ENCODE measurements at places on chromosomes 7 and 10.

GRCh38 chr7:96921771-96922170, 83.6 kb upstream of the DLX6 start:
- no peak for DNase-seq

GRCh38 chr7:37323966-37324365, 124.7 kb downstream of the ELMO1 start:
- DNase-seq: no peak

GRCh38 chr10:111756217-111757061, 427.1 kb downstream of the GPAM start:
- no peak for DNase-seq

DNA sequence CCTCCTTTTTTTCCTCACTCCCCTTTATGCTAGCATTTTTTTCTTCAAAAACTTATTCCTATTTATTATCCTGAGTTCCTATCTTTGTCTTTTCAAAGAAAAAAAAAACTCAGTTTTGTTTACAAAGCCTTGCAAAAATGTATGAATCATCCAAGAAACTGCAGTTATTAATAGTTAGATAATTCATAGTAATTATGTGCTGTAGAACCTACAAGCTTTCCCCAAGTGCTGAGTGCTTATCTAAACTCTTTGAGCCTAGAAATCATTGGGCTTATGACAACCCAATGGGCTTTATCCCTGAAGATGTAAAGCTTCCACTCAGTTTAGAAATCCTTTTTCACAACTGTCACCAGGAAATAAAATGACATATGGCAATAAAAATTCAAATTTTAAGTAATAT, 145.9 kb upstream of the WNT16 start:
- DNase-seq: no peak

DNA sequence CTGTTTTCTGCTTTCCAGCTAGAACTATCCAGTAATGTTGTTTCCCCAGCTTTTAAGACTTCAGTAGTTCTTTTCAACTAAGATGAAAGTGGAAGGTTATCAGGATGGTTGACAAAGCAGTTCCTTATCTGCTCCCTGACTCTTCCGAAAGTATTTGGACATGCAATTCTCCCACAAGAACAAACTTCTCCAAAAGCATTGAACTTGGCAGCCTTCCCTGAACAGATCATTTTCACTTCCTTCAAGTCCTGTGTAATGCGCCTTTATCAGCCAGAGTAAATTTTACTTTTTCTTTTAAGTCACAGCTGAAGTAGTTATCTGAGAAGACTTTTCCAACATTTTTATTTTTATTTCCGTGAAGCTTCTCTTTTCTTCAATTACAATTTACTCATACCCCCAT, 39.7 kb downstream of the CDC14C start:
- DNase-seq: no peak

- no peak for DNase-seq
Measured at GRCh38 chr7:2782565-2782964, 61.5 kb downstream of the GNA12 start.

DNA sequence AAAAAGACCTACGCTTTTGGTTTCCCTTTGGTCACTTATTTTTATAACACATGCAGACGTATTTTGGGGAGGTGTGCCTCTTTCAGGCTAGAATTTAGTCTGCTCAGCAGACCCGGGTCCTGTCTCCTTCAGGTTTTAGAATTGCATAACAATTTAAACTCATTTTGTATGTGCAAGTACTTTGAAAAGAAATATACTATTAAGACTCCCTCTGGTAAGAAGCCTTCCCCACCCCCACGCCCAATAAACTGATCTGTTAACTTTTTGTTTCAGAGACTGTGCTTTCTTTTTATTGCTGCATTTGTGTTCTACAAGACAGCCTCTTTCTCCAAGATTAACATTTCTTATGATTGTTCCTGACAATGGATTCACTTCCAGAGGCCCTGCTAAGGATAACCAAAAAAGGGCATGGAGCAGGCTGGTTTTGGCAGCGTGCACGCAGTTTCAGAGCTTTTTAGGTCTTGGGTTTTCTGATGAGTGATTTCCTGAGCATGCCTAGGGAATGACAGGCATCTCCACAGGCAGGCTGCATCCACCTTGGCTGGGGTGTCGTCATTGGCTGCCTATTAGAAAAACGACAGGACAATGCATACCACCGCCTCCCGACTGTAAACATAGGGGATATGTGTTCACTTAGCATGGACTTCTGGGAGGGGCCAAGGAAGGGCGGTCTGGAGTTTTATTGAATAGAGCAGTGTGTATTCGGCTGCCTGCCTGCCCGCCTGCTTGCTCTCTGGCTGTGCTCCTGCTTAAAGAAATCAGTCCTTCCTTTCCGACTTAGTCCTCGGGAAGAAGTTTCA, at the start of gene CALD1:
Gene CALD1 (plus strand): TSS at position 694 of the 800 bp plus-strand sequence. CDS start 88,100 bp downstream, outside the sequence.
- no peak for DNase-seq

DNA sequence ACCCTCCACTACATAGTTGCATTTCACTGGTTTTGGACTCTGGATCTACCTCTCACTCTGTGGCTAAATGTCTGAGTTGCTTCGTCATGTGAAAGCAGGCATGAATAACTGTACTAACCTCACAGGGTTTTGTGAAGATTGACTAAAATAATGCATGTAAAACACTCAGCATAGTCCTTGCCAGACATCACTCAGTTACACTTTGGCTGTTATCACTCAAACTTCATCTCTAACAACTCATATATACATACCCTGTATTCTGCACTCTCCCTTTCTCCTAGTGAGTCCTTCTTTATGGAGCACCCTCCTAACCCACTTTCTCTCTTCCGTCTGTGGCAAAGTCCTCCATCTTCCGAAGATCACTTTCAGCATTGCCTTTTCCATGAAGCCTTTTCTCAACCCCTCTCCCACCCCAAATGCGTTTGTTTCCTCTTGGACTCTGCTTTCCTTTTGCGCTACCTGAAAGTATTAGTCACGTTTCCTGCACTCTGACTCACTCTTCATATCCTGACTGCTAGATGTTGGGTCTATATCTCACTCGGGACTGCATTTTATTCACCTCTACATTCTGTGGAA, 72.6 kb downstream of the OSBPL3 start:
- no peak for DNase-seq

DNA sequence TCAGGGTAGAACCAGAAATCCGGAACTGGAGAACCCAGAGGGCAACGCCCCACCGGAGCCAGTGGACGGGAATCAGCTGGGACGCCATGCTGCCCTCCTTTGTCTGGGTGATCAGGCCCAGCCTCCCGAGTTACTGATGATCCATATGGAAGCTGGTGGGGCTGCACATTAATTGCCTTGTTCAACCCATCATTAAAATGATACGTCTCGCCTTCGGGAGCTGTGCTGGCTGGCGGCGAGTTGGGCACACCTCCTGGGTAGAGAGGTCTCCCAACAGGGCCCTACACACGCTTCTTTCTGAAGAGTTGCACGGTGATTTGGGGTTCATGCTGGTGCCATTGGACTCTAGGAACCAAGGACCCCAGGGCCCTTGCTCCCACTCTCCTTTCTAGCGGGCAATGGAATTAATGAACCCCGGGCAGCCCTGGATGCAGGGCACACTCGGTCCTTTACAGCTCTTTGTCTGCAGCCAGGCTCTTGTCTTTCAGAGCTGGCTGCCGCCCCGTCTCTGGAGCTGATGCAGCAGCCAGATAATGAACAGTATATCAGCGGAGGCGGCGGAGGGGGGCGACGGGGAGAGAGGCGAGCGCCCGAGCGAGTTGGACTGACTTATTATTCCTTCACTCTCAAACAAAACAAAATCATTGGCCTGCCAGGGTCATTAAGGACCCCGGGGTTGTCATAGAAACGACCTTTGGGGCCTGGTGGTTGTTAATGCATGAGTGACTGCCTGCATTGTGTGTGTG, 412.2 kb upstream of the ZMIZ1 start:
- no peak for DNase-seq

GRCh38 chr10:132669208-132669861, 116.6 kb downstream of the NKX6-2 start:
- DNase-seq: no peak

DNA sequence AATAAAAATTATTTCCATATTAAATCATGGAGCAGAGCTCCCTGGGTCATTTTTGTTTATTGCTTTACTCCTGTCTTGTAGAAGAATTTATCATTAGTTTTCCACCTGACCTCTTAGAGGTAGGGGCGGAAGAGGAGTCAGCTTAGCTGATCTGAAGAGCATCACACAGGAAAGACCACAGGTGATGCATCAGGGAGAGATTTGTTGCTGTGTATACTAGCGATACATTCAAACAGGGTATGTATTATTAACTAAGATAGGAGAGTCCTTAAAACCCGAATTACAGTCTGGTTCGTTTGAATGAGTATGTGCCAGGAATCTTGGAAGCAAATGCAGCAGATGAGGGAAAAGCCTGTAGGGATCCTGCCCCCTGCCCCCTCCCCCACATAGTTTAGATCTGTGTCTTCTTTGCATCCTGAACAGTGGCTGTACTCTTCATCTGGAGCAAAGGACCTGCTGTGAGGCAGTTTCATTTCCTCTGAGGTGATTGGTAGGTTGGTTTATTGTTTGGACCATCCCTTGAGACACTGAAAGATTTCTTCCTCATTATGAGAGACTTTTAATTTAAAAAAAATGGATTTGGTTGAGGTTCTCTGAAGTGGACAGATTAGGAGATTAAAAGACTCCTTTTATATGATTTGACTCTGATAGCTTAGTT, 177.0 kb downstream of the SND1 start:
- no peak for DNase-seq

GRCh38 chr7:28182071-28182471, 1.5 kb upstream of the JAZF1 start:
- no peak for DNase-seq

- DNase-seq: no peak
Measured at GRCh38 chr7:131305152-131305551, 22.5 kb upstream of the MKLN1 start.
